ENCODE measurements at places on chromosomes 2 and 18.

DNA sequence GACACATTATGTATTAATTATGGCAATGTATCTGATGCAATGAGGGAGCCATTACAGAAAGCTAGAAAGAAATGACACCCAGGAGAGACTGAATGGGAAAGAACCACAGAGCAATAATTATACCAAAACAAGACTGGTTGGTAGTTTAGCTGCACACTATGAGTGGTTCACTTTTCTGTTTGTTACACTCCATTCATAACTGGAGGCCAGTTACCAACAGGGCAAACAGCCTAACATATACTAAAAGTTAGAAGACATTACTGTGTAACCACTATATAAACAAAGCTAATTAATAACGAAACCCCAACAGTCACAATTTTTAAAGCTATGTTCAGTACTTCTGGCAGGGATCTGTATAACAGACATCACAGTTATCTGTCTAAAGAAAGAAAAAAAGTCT lies 49.4 kb downstream of the NBAS start:
- no peak for DNase-seq

DNA sequence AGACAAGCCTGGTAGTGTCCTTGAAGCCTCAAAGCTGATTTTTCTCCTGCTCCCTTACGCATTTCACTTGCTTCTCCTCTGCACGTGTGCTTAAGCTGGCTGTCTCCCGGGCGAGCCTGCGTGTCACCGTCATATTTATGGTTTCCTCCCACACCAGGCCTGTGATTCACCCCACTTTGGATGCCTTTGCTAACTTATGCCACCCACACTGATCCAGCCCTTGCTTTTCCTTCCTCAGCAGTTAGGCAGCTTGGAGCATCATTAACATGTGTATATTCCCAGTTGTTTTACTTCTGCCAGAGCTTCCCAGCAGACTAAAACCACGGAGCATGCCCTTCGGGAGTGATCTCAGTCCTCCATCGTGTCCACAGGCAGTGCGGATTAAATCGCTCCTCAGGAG lies 2.2 kb downstream of the ST3GAL5 start:
- DNase-seq: no peak

DNA sequence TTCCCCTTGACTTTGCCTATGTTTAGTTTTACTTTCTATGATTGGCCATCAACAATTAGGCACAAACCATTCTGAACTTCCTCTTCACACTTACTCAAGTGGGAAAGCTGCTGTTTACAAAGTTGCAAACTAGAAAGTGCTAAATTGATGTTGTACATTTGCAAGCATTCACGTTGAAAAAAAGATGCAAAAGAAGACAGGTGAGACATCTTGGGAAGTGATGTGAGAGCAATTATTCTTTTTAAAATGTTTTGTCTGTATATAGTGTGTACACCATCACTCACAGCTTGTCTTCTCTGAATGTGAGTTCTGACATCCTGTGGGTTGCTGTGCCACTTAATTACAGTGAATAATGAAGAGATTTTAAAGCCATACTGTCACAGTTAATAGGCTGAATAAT lies 874.1 kb upstream of the LRATD1 start:
- no peak for DNase-seq

DNA sequence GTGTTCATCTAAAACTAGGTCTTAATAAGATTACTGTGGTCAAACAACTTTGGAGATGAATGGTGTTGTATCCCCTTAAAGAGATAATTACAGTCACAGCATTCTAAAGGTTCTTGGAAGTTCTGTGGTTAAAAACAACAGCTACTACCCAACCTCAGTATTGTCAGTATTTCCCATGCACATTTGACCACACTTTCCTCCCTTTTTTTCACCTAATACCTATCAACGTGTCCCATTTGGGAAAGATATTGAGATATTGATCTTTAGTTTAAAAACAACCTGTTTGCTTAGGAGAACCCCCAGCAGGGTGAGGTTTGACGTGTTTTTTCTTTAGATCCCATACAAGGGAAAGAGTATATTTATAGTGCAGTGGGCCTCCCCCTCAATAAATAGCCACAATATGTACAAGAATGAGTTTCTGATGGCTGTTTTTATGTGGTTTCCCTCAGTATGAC lies 65.6 kb downstream of the WDR7 start:
- no peak for DNase-seq

GRCh38 chr2:156653675-156654074 lies 217.5 kb downstream of the GPD2 start:
- DNase-seq: no peak

- no peak for DNase-seq
Measured at GRCh38 chr2:137809837-137810236, 154.4 kb upstream of the HNMT start.

DNA sequence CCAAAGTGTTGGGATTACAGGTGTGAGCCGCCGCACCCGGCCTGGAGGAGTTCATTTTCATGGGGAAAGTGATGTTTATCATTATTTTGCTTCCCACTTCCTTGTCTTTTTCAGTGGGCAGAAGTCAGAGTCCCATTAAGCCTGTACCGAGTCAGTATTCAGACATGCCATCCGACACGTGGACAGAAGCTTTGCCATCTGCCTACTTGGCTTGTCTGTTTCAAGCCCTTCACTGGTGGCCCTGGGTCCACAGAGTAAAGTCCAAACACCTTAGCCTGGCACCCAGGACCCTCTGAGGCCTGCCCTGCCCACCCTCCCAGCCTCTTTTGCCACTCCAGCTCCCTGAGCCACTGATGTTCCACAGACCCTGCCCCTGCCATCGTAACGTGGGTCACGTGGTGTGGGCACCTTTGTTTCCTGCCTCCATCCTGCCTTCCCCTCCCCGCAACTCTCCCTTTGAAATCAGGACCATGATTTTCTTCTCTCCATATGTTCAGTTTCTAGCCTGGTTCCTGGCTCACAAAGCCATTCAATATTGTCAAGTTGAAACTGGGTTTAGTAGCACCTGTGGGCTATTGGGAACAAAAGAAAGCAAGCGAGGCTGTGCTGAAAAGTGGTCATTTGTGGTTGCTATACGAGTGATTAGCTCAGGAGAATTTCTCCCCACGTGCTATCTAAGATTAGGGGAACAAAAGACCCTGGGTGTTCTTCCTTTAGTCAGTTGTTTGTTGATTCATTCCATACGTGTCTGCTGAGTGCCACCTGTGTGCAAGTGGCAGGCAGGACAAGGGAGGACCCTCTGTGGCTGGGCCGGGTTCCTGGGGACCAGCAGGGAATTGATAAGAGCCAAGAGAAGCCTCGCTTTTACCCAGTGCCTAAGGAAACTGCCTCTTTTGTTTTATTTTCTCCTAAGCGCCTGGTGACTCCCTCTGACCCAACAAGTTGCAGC lies 5.1 kb upstream of the ODC1 start:
- DNase-seq: no peak

All from hindlimb muscle (tissue), 1 donor.